ENCODE measurements at places on chromosomes 13 and 19. TPM values are rescaled to one million over a fixed set of nuclear protein-coding genes. Genes with fewer than 3 reads are reported as not detected.

DNA sequence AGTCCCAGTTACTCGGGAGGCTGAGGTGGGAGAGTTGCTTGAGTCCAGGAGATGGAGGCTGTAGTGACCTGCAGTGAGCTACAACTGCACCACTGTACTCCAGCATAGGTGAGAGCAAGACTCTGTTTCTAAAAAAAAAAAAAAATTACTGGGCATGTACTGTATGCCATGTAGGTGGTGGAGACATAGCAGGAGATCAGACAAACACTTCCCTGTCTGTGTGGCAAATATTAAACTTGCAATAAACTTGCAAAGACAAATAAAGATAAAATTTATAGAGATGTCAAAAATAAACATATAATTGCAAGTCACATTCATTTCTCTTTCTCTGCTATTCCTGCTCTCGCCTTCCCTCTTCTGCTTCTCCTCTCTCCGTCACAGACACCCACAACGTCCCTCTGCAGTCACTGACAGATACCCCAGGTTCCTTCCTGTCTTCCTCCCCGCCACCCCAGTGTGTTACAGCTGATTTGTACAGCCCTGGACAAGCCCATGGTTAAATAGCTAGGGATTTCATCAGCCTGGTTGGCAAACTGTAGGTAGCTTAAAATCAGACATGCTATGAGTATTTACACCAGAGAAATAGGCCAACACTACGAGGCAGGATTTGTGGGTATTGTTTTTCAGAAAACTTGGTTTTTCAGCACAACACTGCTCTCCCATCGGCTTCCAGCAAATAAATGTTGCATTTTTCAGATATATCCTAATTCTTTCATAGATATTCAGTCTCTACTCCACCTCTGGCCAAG, 1.3 kb upstream of the CD177 start:
- no peaks in the 10 kb centered on the region for H3K36me3 ChIP-seq
- H3K4me3 ChIP-seq: no peak overlapping the region
- H3K27me3 ChIP-seq: no peaks in the 10 kb centered on the region
- no peak for DNase-seq

DNA sequence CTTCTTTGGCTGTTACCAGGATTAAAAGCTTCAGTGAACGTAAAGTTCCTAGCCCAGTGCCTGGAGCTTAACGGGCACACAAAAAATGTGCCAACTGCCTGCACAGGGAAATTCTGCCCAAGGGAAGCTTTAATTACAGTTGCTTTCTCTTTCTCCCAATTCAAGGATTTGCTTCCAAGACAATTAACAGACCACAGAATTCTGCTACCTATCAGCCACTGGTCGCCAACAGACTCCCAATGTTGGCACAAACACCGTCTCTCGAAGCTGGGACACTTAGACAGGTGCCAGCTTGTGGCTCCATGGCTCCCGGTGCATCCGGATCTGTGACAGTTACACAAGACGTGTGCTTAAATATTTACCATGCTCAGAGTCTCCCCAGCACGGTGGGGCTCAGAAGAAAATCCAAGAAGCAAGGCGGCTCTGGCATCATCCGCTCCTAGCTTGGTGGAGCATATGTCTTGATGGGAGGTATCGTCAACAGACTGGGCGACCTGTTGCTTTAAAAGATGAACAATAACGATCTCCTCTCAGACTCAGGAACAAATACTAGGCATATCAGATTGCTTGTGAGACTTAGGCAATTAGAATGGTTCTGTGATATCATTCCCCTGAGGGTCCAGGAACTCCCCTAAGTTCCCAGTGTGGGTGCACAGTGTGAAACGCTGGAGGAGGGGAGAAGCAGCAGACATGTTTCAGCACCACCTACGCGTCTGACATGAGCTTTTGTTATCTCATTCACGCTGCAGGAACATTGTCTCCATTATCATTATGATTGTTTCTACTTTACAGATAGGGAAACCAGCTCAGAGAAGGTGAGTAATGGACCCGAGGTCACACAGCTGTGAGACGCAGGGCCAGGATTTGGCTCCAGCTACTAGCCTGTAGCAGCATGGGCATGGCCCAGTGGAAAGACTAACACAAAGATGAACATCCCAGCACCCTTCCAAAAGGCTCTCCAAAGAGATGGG, 61.6 kb downstream of the ALOX5AP start:
- no peak overlapping the region for H3K4me3 ChIP-seq
- no peaks in the 10 kb centered on the region for H3K36me3 ChIP-seq
- H3K27me3 ChIP-seq: no peaks in the 10 kb centered on the region
- no peaks in the 10 kb centered on the region for H3K4me1 ChIP-seq

Gene SIGLEC12
- total RNA-seq: 2.0 TPM

Gene ESD
- 127 TPM for total RNA-seq

Gene ARL11
- total RNA-seq: 1.1 TPM
